ENCODE measurements at places on chromosomes 2 and 18.

- no peak for DNase-seq
Observed at GRCh38 chr18:9068346-9068745, 34.2 kb upstream of the NDUFV2 start.

DNA sequence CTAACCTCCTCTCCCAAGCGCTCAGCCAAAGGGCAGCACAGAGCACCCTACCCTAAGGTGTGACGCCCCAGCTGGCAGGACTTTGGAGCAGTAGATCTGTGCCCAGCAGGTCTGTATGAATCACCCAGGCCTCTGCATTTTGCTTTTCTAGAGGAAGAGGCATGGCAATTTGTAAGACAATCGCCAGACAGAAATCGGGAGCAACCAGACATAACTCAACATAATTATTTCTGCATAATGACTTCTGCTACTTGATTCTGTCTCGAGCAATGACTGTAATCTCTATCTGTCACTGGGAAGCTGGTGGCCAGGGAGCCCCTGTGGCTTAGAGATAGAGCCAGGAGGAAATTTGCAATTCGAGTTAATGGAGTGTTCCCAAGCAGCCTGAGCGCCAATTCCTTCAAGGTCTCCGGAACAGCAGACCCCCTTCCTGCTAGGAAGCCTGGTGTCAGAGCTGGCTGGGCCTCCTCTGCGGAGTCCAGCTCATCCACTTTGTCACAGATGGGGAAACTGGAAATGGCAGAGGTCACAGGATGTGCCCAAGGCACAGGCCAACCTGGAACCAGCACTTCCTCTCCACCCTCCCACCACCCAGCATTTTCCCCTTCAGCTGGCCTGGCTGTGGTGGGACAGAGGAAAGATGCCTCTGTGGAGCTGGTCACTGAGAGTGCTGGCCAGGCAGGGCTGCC is 55.0 kb downstream of the ODC1 start:
- no peak for DNase-seq

- no peak for DNase-seq
Observed at GRCh38 chr18:35519148-35519899, 21.6 kb upstream of the INO80C start.

DNA sequence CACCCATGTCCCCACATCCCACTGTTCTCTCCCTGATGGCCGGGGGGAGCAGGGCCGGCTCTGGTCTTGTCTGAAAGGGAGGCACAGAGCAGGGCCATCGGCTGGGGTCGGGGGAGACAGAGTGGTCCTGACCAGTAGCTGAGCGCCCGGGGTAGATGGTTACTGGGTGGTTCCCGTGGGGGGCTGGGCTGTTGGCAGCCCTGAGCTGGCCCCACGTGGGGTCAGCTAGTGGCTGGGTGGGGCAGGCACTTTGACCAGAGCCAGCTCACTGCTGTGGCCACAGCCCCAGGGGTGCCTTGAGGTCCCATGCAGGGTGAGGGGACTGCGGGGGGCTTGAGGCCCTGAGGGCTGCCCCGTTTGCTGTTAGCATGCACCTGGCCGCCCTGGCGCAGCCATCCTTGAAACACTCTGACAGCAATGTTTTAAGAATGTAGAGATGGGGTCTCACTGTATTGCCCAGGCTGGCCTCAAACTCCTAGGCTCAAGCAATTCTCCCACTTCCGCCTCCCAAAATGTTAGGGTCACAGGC is 12.3 kb upstream of the NEU4 start:
- no peak for DNase-seq

DNA sequence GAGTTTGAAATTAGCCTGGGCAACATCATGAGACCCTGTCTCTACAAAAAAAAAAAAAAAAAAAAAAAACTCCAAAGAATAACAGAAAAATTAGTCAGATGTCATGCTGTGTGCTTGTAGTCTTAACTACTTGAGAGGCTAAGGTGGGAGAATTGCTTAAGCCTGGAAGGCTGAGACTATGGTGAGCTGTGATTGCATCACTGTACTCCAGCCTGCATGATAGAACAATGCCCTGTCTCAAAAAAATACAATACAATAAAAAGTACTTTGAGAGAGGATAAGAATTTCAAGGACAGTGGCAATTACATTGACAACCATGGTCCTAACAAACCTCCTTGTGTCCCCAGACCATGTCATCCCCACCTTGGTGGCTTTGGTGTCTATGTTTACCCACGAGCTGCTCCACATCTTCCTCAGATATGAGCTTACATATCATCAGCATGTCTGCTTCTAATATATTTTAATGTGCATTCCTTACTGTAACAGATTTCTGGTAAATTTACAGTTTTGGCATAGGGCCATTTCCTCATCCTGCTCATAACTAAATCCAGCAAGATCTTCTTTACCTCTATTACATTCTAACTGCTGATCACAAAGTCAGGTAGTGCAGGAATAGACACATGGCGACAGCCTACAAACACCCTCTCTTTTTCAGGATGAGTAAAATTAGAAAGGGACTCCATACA is 437.7 kb upstream of the HNRNPA3 start:
- no peak for DNase-seq

- DNase-seq = no peak
Observed at GRCh38 chr2:27664622-27665363, 1.1 kb downstream of the SLC4A1AP start.

- DNase-seq = no peak
Observed at GRCh38 chr2:168363347-168364092, 92.6 kb upstream of the CERS6 start.

DNA sequence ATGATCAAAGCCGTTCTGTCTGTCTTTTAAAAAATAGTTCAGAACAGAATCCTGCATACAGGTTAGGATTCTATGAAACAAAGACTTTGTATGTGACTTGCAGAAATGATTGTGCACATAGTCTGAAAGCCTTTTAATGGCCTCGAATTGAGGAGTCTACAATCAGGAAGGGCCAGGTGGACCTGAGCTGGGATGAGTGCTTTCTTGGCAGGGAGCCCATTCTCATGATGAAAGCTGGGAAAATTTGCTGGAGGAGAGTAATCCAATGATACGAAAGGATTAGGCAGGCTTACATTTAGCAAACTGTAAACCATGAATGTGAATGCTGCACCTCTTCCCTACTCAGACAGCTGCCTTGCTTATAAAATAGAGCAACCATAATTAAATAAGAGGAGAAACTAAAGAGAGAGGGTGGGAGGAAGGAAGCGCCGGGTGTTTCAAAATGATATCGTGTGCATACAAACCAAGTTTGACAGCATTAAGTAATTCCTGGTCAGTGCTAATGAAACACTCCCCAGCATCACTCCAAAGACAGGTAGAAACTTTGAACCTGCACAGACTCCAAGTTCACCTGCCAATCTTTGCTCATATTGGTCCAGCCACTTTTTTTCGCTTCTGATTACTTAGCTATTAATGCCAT is 23.7 kb upstream of the CXCR4 start:
- no peak for DNase-seq
